Activated CD4-positive, CD25-positive, alpha-beta regulatory T cell treated with anti-CD3 and anti-CD28 coated beads, Interleukin-2, amount 50 U/mL, for 72 hours (primary cell): ENCODE measurements at places on chromosomes 6 and 20.

DNA sequence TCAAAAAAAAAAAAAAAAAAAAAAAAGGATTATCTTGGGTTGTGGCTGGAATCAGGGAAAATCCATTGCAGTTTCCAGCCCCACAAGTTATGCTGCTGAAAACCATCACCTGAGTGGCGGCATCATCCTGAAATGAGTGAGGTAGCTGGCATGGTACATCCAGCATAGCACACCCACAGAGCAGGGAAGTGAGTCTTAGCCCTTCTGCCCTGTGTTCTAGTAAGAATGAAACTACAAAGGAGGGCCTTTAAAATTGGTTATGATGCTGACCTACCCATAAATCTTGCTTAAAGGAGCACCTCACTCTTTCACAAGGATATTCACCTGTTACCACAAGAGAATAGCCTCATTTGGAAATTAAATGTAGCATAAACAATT, 119.2 kb downstream of the NFATC2 start:
- DNase-seq, result no peak

DNA sequence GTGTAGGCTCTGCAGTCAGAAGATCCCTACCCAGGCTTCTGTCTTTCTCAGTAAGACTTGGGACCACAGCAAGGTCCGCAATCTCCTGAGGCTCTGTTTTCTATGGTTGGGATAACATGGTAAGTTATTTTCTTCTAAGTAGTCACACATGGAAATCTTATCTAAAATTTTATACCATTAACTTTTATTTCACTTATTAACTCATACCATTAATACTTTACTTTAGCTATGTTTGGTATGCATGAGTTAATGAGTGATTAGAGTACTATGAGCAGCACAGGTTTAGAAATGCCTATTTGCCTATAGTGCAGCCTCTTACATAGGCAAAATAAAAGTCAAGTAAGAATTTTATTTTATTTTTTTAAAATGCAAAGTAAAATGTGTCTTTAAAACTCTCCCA, 27.2 kb downstream of the GINM1 start:
- no peak for DNase-seq

GRCh38 chr20:32580970-32581838, 3.9 kb downstream of the NOL4L start:
- DNase-seq, result no peak

DNA sequence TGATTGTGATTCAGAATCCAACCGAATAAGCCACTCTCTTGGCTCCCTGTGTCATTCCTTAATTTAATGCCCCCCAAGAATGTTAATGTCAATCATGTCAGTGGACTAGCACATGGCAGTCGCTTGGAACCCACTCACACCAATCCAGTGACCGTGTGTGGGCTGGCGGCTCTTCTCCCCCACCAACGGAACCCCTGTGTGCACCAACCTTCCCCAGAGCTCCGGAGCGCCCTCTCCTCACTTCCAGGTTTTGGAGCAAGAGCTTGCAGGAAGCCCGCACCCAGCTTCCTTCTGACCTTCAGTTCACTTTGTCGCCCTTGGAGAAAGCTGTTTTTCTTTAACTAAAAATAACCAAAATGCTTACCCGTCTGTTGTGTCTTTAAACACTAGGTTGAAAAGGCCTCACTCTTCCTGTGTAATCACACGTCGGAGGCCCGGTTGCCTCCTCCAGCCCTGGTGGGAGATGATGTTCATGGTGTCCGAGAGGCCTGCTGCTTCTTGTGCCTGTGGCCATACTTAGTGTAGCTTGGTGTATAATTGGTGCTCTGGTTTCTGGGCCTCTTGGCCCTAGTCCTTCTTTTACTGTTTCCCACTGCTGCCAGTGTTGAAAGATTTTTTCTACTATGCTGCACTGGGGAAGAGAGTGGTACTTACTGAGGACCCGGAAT, 17.8 kb upstream of the MAP1LC3A start:
- DNase-seq, result no peak

DNA sequence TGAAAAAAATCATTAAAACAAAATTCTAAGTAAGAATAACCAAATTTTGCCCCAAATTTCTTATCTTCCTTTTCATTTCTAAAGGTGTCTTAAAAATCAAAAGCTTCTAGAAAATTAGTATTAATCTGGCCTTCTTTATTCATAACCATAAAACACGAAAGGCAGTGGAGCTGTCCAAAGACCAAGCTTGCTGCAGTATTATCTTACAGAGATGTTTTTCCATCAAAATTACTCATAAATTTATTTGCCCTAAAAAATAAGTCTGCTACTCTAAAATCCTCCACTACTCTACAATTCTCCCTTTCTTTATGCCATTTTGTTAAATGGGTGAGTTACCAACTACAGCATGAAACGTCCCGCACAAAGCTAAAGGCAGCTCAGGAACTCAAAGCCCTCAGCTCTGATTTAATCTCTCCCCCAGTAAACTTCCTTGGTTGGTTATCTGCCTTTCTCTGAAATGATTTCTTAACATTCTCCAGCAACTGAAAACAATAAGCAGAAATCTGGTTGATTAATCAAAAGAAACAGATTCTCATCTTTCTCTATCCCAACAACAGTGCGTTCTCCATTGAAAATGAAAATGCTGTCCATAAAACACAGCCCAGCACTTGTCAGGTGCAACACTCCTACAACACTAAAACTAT, 2.1 kb downstream of the USP49 start:
- no peak for DNase-seq

DNA sequence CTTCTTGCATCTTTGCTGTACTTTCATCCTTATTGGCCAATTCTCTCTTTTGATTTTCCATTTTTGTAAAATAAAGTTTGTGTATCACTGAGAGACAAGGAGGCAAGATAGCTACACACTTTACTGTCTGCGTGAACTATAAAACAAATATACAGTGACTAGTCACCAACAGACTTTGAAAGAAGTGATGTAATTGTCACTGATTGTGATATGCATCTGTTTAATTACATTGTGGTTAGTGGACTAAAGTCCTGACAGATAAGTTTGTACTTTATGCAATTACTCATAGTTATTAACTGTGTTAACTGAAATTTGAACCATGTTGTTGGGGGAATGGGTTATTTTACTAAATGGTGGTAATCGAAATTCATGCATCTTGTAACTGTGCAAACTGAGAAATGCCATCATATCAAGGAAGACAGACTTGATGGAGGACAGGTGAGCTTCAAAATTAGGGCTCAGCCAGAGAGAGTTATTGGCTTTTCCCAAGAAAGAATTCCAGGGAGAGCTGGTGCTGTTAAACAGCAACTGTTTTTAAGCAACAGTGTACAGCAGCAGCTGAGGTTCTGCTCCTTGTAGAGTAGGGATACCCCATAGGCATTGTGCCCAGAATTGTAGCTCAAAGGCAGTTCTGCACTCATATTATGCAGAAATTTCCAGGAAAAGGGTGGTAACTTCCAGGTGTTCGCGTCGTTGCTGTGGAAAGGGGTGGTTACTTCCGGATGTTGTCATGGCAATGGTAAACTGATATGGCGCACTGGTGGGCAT, 62.9 kb downstream of the EFHC1 start:
- no peak for DNase-seq

DNA sequence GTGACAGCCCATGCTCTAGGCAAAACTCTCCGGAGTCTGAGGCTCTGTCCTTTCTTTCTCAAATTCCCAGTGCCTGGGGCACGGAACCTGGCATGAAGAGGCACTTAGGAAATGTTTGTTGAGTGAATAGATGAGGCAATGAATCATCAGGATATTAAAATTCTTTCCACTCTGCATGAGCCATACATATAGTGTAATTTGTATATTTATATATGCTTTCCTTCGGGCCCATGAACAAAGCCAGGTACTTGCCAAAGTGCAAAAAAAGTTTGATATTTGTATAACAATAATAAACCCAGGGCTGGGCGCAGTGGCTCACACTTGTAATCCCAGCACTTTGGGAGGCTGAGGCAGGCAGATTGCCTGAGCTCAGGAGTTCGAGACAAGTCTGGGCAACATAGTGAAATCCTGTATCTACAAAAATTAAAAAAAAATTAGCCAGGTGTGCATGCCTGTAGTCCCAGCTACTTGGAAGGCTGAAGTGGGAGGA, 212.3 kb upstream of the ZNF217 start:
- DNase-seq, result no peak

DNA sequence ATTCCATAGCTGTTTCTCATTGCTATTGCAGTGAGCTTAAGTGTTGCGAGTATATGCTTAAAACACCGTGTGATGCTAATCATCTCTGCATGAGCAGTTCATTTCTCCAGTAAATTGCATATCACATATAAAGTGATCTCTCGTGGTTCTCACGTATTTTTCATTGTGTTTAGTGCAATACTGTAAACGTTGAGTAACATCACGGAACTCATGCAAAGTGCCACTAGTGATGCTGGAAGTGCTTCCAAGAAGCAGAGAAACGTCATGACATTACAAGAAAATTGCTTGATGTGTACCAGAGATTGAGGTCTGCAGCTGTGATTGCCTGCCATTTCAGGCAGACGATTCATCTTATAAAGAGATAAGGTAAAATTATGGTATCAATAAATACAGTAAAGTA, 830.4 kb downstream of the GRIK2 start:
- DNase-seq, result no peak

DNA sequence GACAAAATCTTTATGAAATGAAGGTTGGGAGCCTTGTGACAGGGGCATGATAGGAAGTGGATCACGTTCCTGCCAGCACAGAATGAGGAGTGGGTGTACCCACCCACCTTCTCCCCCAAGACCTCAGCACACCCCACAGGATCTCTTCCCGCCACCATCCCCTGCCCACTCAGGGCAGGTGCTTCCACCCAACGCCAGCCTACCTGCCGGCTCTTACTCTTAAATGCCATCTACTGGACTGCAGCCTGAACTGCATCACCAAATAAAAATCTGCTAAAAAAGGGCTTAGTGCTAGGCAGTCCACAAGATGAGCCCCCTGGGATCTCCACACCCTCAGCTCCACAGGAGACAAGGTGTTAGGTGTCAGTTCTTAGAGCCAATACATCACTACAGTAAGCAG, 20.6 kb downstream of the DTNBP1 start:
- no peak for DNase-seq

GRCh38 chr6:132932588-132932987, 118.2 kb downstream of the RPS12 start:
- no peak for DNase-seq

- DNase-seq, result no peak
Measured at GRCh38 chr6:20292905-20293304, 80.6 kb upstream of the MBOAT1 start.

DNA sequence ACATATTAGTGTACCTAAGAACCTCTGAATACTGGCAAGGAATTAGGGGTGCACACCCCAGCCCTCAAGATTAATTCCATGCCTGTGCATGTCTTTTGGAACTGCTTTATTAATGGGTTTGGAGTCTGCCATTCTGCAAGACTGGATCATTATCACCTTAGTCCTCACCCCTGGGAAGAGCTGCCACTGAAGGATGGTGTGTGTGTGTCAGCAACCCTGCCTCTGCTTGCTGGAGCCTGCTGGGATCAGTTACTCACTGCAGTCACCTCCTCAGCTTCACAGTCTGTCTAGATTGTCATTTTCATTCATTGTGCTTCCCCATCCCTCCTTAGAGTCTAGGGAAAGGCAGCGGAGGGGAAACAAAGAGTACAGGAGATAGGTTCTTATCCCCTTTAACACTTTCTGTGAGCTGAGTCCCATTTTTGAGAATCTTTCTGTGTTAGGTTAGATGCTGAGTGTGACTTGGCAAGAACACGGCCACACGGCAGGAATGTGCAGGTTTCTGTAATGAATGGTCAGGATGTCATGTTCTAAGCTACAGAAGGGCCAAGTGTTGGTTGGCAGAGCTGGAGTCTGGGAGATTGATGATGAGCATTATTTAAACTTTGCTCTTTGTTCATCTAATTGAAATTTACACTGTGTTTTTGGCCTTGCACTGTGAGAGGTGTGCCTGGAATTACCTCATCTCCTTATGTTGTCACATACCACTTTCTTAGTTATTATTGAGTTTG, 21.1 kb downstream of the GHRH start:
- DNase-seq, result no peak

DNA sequence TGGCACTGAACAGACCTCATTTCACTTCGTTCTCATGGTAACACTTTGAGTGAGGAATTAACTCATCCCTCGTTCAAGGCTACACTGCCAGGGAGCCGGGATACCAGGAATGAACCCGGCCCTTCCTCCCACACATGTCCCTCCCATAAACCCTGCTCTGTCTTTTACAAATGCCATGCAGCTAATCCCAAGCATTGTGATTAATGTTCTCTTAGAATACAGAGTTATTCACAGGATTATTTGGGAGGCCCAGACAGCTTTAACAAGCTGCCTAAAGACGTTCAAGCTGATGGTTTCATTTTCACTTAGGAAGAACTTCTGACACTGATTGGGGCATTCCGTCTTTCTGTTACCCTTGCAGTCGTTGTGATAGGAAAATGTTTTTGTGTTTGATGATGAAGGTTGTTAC, 42.5 kb upstream of the CD83 start:
- no peak for DNase-seq

DNA sequence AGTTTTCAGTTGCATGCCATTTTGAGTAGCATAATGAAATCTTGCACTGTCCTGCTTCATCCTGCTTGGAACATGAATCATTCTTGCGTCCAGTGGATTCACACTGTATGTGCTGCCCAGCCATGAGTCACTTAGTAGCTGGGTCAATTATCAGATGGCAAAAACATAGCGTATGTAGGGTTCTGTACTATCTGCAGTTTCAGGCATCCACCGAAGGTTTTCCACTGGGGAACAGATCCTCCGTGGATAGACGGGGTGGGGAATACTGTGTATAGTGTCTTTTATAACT, 61.4 kb downstream of the IL22RA2 start:
- DNase-seq, result no peak

GRCh38 chr20:39954621-39955020, 734.4 kb downstream of the MAFB start:
- no peak for DNase-seq

DNA sequence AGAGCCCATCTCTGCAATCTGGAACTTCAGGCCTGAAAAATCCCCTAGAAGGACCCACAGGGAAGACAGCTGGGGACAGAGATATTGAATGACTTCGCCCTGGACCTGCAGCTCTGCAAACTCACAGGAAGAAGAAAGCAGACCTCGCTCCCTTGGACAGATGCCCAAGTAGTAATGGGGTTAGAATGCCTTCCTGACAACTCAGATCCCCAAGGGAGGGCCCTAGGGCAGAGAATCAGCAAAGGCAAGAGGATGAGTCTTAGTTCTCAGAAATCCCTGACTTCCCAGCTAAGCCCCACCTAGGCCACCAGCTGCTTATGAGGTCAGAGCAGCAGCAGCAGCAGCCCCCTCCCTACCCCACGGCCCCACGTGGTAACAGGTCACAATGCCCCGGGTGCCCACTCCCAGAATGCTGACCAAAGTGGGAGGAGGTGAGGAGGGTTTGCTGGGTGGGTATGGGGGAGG, at the start of gene C20orf141:
Gene C20orf141 (plus strand): TSS at position 401 of the 465 bp plus-strand sequence. CDS start 198 bp downstream, outside the sequence.
- DNase-seq, result no peak

DNA sequence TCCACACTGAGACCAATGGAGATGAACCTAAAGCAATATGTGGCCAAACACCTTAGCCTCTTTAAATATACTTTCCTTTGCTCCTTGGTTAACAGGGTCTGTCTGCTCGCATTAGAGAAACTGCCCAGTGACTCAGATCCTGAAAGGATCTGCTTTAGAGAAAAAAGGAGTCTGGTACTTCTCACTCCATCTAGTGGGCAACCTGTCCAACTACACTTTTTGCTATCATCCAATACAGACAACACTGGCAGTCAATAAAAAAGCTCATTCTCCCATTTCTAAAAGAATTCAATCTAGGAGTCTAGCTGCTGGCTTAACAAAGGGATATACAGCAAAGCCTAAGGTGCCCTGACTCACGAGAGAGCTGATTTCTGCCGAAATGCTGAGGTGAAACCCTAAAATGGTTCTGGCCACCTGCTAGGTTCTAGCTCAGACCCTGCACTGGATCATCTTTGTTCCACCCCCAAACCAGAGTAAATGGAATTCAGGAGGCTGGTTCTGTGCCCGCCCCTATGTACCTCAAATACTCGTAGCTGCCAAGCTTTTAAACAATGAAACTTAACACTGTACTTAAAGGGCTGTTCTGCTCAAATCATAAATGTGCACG, 11.5 kb downstream of the GNL1 start:
- DNase-seq, result no peak
